CD14-positive monocyte (primary cell): ENCODE measurements at places on chromosomes 11 and 22.
A peak's percentile ranks its signal among the peaks of the same experiment; 100 is the strongest.

DNA sequence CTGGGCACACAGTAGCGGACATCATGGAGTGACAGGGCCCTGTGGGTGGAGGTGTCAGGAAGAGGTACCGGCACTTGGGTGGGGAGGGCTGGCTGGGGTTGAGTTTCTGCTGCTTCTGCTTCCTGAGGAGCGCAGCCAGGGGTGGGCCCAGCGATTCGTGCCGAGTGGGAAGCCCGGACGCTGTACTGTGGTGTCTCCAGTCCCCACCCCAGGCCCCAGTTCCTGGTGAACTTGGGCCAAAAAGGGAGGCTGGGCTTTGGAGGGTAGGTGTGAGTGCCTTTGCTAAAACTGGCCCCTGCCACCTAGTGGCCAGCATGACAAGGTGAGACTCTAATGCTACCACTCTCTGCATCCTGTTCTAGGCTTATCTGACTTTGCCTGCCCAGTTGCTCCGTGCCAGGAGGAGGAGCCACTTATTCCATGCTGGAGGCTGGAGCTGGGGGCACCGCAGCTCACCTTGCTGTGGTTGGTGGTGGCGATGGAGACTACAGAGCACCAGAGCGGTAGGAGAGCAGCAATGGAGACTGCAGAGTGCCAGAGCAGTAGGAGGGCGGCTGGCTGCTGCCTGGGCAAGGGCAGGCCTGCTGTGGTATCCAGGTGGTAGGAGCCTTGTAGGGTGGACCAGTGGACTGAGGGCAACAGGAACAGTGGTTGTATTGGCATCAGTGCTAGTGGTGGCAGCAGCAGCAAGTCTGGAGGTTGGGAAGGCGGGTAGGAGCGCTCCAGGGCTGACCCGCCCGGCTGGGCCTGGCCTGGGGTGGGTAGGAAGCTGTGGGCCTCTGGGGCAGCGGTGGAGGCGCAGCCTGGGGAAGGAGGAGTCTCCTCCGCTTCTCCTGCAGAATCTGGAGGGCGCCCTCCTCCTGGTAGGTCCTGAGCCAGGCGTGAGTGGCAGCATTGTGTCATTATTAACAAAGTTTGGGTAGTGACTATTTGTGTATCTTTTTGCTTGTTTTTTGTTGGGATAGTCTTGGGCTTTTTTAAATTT lies 2.2 kb upstream of the RFPL2 start:
- peak; percentile 49 for DNase-seq

- DNase-seq, result no peak
These were observed 62.8 kb downstream of the DDX10 start for GRCh38 chr11:108727665-108728064.

DNA sequence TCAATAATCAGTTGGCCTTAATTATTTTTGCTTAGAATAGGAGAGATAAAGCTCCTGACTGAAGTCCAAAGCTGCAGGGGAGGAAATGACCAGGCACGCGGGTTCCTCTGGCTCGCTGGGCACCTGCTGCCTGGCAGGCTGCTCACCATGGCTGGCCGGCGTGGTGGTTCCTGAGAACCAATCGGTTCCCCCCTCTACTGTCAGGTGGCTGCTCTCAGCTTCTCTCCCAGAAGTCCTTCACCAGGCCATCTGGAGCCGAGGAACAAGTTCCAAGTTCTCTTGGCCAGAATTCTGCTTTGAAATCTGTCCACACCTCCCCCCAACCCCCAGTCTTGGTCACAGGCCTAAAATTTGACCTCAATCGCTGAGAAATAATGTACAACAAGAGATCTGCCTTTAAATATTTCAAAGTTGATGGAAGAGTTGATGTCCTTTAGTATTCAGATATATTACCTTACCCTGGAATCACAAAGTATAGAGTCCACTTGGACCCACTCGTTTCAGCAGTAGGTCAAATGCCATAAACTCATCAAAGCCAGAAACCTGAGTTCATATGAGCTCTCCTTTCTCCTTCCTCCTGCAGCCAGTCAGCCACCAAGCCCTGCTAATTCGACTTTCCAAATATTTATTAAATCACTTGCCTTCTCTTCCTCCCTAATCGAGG lies 25.2 kb downstream of the EXPH5 start:
- no peak for DNase-seq

DNA sequence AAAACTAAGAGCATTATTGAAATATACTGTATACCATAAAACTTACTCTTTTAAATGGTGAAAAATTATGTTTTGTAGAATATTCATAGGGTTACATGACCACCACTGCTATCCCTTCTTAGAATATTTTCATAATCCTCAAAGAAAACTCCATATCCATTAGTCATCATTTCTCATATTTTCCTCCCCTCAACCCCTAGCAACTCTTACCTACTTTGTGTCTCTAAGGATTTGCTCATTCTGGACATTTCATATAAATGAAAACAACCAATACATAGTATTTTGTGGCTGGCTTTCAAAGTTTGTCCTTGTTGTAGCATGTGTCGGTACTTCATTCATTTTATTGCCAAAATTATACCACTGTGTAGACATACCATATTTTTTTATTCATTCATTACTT lies 863.8 kb downstream of the KCNA4 start:
- no peak for DNase-seq

GRCh38 chr22:40000171-40000570 lies 5.4 kb downstream of the FAM83F start:
- no peak for DNase-seq

GRCh38 chr22:17841836-17842235 lies 67.6 kb upstream of the BID start:
- no peak for DNase-seq

DNA sequence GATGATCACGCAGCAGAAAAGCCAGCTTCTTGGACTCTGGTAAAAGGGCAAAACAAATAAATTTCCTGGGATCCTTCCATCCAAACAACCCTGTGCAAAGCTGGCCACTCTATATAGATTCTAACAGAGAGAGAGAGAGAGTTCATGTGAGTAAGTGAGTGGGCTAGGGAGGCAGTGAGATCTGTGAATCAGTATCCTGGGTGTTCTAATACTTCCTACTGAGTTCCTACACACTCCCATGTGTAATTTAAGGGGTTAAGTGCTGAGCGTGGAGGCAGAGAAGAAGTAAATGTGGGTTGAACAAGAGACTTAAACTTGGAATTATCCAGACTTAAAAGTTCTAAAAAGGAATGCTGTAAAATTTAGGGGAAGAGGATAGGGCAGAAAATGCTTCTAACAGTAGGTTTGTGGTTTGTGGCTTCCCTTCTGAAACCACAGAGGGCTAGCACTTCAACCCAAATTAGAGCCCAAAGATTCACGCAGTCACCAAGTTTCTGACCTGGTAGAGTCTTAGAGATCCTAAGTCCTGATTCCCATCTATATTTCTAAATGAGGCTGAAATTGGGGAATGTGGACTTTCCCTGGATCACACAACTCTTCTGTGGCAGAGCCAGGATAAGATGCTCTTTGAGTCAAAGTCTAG lies 413.9 kb downstream of the TENM4 start:
- no peak for DNase-seq

GRCh38 chr11:65672982-65673381 lies 10.3 kb upstream of the RELA start:
- DNase-seq, result no peak

DNA sequence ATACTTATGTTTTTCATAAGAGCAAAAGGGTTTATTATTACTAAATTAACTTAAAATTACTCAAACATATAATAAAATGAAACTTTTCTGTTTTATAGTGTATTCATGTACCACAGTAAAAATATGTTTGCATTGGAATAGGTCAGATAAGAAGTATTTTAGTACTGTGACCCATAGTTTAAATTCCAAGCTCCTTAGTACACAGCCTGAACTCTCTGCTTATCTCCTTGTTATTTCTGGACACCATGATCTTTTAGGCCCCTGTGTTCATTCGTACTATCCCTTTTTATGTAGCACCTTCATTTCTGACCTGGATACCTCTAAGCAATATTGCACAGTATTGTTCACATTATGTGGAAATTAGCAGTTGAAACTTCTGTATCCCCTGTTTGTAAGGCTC lies 296.7 kb upstream of the SYN3 start:
- no peak for DNase-seq

DNA sequence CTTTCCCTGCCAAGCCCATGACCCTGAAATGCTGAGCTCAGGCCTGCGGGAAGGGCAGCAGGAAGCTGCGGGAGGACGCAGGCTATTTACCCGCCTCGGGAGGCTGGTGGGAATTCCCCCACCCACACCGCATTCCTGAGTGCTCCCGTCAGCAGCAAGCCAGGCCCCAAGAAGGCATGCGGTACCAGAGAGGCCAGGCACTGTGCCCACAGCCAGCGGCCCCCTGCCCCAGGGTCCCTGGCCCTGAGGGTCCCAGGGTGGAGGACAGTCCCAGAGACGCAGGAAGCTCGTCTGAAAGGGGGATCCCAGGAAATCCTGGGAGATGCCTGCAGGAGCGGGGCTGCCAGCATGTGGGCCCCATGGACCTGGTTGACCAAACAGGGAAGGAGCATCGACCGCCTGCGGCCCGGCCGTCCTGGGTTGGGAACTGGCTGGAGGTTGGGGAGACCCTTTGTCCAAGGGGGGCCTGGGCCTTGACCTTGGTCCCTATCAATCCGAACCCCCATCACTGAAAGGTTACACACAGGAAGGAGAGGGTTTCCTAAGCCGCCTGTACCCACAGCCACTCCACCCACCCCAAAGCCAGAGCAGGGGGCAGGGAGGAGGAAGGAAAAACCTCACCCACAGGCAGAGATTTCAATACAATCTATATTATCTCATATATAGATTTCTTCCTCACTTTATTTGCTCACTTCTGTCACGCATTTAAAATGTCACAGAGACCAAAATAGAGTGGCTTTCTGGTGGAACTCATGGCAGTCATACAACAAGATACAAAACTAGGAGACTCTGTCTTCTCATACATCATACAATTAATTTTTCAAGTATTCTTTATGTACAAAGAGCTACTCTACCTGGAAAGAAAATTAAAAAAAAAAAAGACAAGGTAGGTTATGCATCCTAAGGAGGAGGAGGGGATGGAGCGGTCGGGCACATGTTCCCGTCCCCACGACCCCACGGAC lies 17.1 kb downstream of the MAFF start:
- no peak for DNase-seq

DNA sequence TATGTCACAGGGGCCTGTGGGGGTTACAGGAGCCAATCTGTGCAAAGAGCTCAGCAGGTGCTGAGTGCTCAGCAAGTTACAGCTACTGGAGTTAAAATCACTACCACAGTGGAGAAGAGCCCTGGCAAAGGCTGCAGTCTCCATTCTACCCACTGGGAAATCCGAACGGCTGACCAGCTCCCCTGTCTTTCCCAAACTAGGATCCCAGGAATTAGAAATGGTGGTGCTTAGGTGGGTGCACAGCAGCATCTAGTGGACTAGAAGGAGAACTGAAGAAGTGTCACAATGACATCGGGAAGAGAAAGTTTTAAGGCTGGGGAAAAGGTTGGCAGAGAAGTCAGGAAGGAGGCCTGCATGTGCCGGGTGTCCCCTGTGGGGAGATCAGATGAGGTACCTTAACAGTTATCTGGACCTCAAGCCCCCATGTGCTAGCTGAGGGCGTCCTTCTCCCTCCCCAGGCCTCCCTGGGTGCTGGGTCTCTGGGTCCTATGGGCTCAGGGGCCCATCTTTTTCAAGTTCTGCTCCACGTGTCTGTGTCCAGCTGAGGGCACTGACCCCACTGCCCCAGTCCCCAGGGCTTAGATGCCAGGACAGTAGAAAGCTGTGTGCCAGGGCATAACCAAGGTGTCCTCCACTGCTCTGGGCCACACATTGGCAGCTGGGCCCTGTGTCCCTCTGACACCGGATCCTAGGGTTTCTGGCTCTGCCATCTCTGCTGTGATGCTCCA lies 1.9 kb downstream of the PIWIL3 start:
- DNase-seq, result no peak

GRCh38 chr11:115776916-115777315 lies 272.7 kb upstream of the CADM1 start:
- no peak for DNase-seq

- DNase-seq, result no peak
These were observed 117.3 kb upstream of the TEAD1 start for GRCh38 chr11:12556788-12557384.

DNA sequence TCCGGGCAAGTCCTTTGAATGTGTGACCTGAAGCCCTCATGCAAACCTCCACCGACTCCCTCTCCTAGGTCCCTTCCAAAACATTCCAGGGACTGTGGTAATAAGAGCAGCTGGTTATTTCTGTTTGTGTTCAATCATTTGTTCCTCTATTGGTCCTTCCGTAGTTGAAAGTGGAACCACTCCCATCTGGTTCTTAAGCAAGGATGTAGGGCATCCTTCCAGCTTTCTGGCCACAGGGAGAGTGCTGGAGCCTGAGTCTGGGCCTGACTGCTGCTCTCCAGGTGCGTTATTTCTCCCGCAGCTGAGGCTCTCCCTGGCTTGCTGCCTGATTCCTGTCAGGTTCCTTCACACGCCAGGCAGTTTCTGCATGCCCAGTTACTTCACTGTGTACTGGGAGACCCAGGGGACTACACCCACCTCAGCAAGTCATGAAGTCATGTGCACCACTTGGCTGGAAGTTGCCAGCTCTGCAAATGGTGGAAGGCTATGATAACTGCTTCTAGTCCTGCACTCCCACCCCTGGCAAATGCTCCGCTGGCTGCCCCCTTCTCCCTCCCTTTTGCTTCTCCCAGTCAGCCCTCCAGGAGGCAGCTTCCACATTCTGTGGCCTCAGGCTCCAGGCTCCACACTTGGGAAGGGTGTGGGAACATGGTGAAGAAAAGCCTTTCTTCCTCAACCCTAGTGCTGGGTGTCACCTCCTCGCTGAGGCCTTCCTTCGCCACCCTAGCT lies 4.0 kb upstream of the ALX4 start:
- no peak for DNase-seq

DNA sequence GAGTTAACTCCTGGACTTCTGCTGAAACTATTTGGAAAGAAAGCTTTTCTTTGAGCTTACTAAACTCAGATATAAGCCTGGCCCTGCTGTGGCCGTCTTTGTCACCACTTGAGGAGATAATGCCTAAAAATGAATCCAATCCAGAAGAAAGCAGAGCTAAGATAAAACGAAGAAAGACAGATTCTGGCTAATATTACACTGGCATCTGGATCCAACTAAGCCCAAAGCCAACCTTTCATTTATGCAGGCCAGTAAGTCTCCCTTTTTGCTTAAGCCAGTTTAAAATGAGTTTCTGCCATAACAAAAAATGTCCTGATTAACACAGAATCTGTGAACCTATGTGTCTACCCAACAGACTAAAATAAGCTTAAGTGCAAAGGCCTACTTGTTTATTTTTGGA lies 34.5 kb downstream of the PIK3C2A start:
- no peak for DNase-seq
